Stimulated activated effector memory CD8-positive, alpha-beta T cell treated with anti-CD3 and anti-CD28 coated beads, Interleukin-12 subunit alpha, Interleukin-12 subunit beta, amount 100 ng/mL, for 72 hours (primary cell): ENCODE measurements at places on chromosomes 5 and 9.

GRCh38 chr5:179235416-179236400, 109.6 kb downstream of the ADAMTS2 start:
- no peak for DNase-seq

DNA sequence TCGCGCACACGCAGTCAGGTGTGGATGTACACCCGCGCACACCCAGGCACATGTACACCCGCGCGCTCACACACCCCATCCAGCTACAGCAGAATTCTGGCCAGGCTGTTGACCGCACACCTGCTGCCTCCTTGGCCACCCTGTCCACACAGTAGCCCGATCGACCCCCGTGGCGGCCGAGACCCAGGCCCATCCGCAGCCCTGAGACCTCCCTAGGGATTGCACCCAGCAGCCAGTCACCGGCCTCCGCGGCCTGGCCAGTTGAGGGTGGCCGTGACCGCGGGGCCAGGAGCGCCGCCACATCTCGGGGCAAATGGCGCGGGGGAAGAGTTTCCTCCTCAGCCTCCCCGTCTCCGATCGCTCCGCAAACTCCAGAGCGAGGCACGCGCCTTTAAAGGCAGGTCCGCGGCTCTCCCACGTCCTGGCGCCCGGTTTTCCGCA, 774 bp upstream of the ADAMTS16 start:
- DNase-seq: no peak

DNA sequence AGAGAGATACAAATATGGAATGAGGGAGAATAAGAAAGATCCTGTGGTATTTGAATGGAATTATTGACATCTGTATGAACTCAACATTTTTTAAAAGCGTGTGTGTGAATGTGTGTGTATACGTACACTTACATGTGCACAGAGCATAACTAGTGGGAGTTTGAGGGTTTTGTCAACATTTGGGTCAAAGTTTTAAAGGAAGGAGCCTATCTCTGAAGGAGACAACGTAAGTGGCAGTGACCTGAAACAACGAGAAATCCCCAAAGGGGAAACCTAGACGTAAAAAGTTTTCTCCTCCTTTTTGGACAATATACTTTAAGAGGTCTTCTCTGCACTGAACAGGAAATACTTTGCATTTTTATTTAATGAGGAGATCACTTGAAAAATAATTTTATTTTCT, 40.2 kb upstream of the DTWD2 start:
- DNase-seq: no peak

- no peak for DNase-seq
Observed at GRCh38 chr9:78171651-78172050, 64.2 kb upstream of the CEP78 start.

- DNase-seq: peak; percentile 73
Observed at GRCh38 chr9:92965061-92965758, 17.9 kb downstream of the FGD3 start.

DNA sequence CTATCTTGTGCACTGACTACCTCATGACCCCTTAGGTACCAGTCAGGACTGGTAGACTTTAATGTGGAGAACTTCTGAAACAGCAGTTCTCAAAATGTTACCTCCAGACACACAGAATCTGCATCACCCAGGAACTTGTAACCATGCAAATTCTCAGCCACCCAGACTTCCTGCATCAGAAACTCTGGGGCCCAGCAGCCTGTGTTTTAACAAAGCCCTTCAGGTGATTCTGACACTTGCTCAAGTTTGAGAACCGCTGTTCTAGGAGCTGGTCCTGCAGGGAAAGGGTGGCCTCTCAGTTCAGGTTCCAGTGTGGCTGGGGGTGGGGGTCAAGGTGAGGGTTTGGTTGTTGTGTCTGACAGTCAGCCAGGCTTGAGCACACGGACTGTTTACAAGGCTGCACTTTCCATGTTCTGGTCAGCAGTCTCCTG, 28.4 kb downstream of the ZFP62 start:
- peak; percentile 59 for DNase-seq

DNA sequence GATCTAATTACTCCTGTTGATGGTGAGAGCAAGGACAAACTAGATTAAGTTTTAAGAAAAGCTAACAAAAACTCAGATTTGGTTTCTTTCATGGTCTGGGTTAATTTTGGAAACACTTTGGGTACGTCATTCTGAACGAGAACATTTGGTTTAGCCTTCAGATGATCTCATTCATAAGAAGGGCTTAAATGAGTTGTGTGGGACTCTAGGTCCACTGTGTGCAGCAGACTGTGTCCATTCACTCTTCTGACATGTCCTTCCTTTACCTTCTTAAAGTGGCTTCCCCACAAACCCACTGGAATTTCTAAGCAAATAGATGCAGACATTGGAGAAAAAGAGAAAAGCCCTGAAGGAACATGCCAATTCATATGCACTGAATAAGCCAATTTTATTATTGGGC, 96.8 kb downstream of the FBXO4 start:
- DNase-seq: no peak

DNA sequence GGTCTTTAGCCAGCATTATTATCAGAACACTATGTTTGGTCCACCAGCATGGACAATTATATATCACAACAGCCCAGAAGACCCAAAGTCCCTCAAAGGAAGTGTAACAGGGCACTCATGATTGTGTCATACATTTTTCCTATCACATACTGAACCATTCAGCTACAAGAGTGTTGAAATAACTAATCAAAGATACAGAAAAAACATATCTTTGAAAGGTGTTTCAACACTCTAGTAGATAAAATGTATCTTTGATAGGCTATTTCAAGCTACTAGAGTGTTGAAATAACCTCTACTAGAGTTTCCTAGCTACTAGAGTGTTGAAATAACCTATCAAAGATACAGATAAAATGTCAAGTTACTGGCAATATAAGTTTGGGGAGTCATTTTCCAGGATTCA, 545.0 kb downstream of the PRR16 start:
- no peak for DNase-seq

GRCh38 chr9:13478639-13479038, 199.1 kb upstream of the MPDZ start:
- DNase-seq: no peak

DNA sequence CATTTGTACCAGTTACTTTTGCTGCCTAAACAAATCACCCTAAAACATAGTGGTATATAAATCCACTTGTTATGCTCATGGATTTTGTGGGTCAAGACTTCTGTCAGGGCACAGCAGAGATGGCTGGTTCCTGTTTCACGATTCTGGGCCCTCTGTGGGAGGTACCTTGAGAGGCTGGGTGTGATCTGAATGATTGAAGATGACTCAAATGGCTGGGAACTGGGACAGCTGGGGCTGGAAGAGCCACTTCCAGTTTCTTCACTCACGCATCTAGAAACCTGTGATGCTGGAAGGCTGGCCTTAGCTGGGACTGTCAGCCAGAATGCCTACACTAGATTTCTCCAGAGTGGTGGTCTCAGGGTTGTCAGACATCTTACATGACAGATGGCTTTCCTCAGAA, 88.1 kb downstream of the KIF4B start:
- no peak for DNase-seq

GRCh38 chr9:88540251-88540763, 5.3 kb downstream of the NXNL2 start:
- no peak for DNase-seq

DNA sequence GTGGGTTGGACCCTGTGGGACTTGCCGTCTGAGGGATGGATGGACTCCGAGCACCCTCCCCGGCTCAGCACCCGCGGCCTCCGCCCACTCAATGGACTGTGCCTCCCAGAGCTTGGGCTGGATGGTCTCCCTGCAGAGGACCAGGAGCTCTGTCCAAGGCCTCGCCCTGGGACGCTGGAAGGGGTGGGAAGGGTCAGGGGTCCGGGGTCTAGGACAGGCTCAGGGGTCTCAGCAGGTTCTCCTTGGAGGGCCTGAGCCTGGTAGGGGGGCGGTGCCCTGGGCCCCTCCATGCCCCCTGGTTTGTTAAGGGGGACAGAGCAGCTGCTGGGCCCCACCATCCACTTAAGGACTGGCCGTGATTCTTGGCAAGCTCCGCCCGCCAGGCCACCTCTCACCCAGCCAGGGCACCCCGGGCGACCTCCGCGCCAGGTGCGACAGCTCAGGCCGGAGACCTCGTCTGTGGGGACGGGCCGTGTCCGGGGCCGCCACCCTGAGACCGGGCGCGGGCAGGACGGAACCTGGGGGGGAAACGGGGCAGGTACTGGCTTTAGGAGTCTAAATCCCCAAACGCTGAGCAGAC, 29.2 kb downstream of the EXOC3 start:
- DNase-seq: no peak

DNA sequence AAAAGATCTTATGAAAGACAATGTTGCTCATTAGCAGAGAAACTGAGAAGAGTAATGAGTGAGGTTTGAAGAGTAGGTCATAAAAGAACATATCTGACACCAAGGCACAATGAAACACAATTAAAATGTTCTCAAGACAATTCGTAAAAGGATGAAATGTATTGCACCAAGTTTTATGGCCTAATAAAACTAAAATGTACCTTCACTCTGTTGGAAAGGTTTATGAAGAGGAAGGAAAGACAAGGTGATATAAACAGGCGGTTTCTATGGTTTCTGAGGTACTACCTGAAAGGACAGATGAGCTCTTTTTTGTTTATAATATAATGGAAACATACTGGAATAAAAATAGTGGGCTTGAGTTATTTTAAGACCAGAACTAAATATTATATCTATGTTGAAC, 821.3 kb downstream of the TAF11L14 start:
- DNase-seq: no peak

- DNase-seq: no peak
Observed at GRCh38 chr5:14574891-14575508, 6.6 kb upstream of the OTULINL start.

DNA sequence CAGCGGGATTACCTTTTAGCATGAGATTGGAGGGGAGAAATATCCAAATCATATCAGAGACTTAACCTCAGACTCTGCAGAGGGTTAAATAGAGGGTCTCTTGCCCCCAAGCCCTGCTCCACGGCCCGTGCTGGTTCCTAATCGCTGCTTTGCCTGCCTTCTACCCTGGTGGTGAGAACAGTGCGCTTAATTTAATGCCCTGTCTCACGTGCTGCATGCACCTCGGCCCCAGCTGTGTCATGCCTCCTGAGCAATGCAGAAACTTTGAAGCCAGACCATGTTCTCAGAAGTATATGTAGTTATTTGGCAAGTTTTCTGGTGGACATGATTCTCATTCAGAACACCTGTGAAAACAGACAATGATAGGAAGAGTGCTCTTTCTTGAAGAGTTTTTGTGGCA, 1.4 kb downstream of the OTULIN start:
- no peak for DNase-seq

GRCh38 chr5:64742821-64743220, 25.7 kb downstream of the SREK1IP1 start:
- DNase-seq: no peak

- no peak for DNase-seq
Observed at GRCh38 chr5:119074419-119074818, 3.5 kb downstream of the DMXL1 start.

- DNase-seq: peak; percentile 20
Observed at GRCh38 chr5:172881691-172882370, 47.8 kb downstream of the ERGIC1 start.

DNA sequence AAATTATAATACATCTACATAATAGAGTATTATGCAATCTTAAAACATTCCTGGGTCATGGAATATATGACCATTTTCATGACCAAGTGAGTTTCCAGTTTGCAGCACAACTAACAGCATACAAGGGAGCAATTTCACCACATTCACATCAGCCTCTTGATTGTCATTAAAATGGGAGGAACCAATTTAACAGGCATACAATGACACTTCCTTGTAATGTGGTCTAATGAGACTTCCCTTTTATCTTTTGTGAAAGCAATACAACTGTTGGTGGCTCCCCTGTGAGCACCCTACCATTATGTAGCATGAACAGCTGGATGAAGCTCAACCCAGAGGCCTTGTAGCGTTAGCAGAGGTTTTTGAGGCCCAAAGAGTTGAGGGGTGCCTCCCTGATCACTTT, 13.6 kb upstream of the TMOD1 start:
- no peak for DNase-seq

DNA sequence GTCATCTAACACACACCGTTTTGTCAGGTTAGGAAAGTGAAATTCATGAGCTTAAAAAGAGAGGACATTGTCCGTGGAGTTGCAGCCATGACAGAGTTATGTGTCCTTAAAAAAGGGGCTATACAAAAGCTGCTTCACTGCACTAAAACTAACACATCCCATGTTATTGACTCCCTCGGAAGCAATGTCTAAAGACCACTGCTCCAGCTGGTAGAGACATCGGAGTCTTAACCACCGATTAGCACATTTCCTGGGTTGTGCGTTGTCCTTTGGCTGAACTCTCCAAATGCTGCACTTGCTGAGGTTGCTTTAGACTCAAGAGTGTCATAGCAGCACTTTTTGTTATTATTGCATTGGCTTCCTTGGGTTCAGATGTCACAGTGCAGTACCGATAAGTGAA, 128.3 kb upstream of the C9orf72 start:
- DNase-seq: no peak

- no peak for DNase-seq
Observed at GRCh38 chr5:36357391-36357975, 55.8 kb upstream of the RANBP3L start.

GRCh38 chr9:87054999-87055686, 107.8 kb upstream of the GAS1 start:
- no peak for DNase-seq

DNA sequence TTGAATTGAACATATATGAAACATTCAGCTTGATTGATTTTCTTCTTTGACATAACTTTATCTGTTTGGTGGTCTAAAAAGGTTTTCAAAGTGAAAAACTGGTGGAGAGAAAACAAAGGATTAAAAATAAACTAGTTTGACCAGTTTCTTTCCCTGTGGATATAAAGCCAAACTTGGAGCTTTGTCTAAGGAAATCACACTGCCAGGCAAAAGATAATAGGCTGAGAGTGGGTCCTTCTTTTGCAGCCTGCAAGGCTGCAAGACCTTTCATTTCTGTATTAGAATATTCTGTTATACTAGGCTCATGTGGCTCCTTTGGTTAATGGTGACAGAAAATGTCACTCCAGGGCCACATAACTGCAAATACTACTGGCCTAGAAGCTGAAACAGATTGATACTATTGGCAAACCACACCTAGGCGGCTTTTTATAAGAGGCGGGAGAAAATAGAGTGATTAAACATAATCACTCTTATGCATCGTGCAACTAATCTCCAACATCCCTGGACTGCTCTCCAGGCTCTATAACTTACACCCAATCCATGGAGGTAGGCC, 129.1 kb upstream of the ZNF462 start:
- no peak for DNase-seq

GRCh38 chr5:168468836-168469235, 17.4 kb upstream of the RARS1 start:
- no peak for DNase-seq
